Nucleus accumbens (tissue), 56 donors: ENCODE measurements at places on chromosomes 16 and 17.

DNA sequence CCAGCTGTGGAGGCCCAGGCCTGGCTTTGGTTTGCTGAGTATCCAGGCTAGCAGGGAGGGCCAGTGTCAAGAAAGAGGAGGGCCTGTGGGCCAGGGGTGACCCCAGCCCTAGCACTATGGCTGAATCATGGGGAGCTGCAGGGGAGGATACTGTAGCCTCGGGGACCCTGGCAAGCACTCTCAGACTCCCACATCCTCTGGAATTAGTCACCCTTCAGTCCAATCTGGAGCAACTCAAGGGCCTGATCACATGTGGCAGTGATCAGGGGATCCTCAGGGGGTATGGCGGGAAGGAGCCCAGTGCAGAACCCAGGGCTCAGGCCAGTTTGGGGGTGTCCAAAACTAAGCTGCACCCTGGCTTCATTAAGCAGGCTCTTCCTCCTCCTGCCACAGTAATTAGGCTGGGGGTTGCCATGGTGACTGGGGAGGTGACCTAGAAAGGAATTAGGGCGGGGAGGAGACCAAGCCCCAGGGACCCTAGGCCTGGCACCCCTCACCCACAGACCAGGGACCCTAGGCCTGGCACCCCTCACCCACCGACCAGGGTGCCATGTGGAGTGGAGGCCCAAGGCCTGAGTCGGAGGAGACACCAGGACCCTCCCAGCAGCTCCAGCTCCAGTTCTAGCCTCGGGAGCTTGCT, 5.8 kb downstream of the NLGN2 start:
- no peak for DNase-seq

- DNase-seq = no peak
Measured at GRCh38 chr17:6558932-6559752, 2.8 kb upstream of the PITPNM3 start.

GRCh38 chr17:76089680-76090516, 10.9 kb downstream of the ZACN start:
- DNase-seq = no peak

GRCh38 chr17:81340607-81341515, 45.8 kb upstream of the SLC38A10 start:
- DNase-seq = no peak

- no peak for DNase-seq
Measured at GRCh38 chr16:89765292-89765830, 44.0 kb downstream of the ZNF276 start.

- no peak for DNase-seq
Measured at GRCh38 chr16:89100601-89101302, 7.1 kb downstream of the ACSF3 start.

- DNase-seq = peak; percentile 89
Measured at GRCh38 chr16:740764-741505, at the start of gene CIAO3. Gene CIAO3 (minus strand): TSS chr16:740997. CDS start chr16:740985, 12 bp downstream.

DNA sequence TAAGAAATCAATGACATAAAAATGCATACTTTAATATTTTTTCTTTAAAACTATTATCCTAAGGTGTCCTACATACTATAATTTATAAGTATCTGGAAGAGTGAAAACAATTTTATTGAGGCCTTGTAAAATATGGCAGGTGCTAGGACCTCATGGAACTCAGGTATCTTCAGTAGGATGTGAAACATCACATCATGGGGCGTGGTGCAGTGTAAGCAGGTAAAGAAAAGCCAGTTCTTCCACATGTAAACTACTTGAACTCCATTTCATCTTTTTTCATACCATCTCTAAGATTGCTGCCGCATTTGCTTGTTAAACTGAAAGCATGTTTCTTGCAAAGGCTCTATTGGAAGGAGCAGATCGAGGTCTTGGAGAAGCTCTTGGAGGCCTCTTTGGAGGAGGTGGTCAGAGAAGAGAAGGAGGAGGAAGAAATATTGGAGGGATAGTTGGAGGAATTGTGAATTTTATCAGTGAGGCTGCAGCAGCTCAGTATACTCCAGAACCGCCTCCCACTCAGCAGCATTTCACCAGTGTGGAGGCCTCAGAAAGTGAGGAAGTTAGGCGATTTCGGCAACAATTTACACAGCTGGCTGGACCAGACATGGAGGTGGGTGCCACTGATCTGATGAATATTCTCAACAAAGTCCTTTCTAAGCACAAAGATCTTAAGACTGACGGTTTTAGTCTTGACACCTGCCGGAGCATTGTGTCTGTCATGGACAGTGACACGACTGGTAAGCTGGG, at the start of gene CAPNS2:
CAPNS2 (plus strand) TSS at position 253 of the 744 bp plus-strand sequence; CDS start at position 326, 73 bp downstream.
- DNase-seq = no peak

DNA sequence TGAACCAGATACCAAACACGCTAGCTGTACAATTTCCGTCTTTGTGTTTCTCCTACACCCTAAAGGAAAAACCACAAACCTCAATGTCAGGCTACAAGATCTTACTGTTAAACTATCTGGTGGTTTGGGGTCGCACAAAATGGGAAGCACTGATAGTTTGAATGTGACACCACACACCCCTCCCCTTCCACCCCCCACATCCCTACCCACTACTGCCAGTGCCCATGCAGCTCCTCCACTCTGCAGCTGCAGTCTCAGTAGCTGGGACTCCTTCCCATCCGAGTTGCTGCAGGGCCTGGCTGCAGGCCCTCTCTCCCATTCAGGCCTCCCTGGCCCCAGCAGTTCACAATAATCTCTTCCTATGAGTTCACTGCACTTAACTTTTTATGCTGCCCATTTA, 18.4 kb downstream of the TRAP1 start:
- peak; percentile 16 for DNase-seq

- no peak for DNase-seq
Measured at GRCh38 chr17:36791942-36792475, 145.3 kb upstream of the LHX1 start.

DNA sequence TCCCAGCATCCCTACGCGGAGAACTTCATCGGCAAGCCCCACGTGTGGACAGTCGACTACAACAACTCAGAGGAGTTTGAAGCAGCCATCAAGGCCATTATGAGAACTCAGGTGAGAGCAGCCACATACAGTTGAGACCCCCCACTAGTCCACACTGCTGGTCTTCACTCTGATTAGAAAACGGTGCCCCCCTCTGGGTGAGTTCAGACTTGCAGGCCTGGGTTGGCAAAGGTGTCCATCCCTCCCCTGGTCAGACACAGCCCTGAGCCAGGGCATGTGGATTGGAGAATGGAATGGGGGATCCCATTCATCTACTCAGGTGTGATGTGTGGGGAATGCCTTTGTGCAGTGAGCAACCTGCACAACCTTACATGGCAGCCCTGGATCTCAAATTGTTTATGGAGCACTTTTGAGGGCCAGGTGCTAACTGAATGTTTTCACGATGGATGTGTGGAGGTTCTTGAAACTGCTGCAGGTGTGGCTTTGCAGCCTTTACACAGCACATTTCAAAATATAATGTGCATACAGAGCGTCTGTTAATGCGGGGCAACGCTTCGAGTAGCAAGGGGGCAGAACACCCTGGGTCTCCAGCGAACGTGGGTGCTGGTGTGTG, 72.6 kb downstream of the MGAT5B start:
- no peak for DNase-seq

- no peak for DNase-seq
Measured at GRCh38 chr16:88465387-88465983, 12.4 kb downstream of the ZFPM1 start.

- DNase-seq = no peak
Measured at GRCh38 chr17:50311483-50311882, 34.4 kb upstream of the XYLT2 start.

DNA sequence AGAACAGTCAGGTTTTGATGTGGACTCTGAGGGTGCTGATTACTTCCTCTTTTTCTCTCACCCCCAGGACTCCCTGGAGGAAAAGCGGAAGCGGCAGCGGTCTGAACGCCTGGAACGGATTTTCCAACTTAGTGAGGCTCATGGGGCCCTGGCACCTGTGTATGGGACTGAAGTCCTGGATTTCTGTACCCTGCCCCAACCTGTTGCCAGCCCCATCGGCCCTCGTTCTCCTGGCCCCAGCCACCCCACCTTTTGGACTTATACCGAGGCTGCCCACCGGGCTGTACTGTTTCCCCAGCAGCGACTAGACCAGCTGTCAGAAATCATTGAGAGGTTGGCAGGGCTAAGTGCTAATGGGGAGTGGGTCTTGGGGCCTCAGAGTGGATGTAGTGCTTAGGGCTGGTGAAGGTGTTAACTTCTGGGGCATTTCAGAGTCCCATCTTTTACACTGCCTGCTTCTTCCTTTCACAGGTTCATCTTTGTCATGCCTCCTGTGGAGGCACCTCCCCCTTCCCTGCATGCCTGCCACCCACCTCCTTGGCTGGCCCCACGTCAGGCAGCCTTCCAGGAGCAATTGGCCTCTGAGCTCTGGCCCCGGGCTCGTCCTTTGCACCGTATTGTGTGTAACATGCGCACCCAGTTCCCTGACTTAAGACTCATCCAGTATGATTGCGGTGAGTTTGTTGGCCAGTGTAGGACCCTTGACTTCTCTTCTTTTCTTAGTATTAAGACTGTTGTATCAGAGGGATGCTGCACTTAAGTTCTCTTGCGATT, 19.1 kb upstream of the PHKG2 start:
- DNase-seq = no peak

DNA sequence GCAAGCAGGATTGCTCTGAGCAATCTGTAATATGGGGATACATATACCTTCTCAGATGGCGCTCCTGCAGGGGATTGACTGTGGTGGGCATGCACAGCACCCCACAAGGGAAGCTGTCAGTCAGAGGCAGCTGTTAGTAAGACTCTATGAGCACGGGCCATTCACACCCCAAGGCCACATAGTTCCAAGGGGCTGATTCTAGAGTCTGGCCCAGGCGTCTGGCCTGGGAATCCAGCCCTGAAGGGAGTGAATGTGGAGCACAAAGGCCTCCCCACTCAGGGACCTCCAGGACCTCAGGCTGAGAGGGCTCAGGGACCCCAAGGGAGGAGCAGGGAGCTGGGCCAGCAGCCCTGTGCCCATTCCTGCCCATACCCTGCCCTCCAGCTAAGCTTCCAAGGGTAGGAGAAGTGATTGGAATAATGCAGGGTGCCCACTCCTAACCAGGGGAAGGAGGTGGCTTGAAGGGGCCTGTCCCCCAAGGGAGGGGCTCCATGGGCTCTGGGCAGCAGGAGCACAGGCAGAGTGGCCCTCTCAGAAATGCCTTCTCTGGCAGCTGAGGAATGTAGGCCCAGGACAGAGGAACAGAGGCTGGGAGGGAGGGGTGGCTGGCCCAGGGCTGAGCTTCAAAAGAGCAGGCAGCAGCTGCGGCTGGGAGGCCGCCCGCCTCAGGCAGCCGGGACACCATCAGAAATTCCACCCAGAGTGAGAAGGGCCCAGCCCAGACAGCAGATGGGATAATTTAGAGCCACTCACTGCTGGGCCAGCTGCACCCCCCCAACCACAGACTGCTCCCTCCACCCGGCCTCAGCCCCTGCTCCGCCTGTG, 48.9 kb upstream of the MRPS23 start:
- peak; percentile 51 for DNase-seq

- no peak for DNase-seq
Measured at GRCh38 chr16:64138006-64138405, 983.9 kb downstream of the CDH11 start.

- no peak for DNase-seq
Measured at GRCh38 chr16:31438414-31438813, 4.2 kb downstream of the ZNF843 start.

DNA sequence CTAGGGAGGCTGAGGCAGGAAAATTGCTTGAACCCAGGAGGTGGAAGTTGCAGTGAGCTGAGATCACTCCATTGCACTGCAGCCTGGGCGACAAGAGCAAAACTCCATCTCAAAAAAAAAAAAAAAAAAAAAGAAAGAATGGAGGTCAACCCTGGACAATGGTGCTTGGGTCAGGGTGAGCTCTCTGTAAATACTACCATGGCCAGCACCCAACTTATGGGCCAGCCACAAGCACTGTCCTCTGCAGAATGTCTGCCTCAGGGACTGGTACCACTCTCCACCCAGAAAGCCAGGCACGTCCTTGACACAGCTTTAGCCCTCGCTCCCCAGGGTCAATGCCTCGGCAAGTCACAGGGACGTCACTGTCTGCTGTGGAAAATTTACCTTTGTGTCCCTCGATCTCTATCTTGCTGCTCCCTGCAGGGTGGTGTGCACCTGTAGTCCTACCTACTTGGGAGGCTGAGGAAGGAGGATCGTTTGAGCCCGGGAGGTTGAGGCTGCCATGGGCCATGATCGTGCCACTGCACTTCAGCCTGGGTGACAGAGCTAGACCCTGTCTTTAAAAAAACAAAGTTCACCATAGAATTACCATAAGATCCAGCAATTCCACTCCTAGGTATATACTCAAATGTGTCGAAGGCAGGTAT, 123.3 kb downstream of the IRX3 start:
- DNase-seq = no peak

DNA sequence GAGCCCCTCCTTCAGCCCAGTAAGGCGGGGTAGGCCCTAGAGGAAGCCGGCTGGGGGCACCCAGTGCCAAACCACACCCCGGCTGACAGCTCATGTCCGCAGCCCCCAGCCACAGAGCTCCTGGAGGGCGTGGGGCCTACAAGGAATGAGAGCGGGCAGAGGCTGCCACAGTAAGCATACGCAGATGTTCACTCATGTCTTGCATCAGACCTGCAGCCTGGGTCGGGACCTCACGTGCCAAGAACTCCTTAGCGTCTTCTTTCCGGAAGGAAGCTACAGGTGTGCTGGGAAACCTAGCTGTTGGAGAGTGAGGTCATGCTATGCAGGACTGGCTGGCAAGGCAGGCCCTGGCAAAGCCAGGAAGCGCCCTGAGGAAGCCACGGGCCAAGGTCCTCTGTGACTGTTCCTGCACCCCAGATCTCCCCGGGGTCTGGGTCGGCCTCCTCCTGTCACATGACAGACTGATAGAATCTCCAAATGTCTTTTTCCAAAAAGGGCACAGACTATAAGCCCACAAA, 1.6 kb downstream of the ZNF598 start:
- DNase-seq = no peak
